ENCODE measurements at places on chromosomes 1 and 21.

GRCh38 chr1:167360120-167360519 is 139.4 kb downstream of the POU2F1 start:
- no peak for DNase-seq

DNA sequence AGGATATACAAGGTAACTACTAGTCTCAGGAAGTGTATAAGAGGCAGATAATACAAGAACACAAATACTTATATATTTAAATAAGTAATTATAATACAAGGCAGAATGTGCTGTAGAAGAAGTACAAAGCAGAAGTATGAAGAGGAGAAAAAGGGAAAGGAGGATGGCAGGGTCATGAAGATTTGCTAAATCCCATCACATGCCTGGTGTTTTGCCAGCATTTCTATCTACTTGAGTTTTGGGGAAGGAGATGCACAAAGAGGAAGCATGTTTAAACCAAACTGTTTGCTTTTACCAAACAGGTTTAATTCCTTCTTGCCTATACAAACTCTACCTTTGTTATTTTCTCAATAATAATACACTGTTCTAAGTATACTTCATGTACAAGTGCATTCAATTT is 60.9 kb upstream of the PODN start:
- no peak for DNase-seq

DNA sequence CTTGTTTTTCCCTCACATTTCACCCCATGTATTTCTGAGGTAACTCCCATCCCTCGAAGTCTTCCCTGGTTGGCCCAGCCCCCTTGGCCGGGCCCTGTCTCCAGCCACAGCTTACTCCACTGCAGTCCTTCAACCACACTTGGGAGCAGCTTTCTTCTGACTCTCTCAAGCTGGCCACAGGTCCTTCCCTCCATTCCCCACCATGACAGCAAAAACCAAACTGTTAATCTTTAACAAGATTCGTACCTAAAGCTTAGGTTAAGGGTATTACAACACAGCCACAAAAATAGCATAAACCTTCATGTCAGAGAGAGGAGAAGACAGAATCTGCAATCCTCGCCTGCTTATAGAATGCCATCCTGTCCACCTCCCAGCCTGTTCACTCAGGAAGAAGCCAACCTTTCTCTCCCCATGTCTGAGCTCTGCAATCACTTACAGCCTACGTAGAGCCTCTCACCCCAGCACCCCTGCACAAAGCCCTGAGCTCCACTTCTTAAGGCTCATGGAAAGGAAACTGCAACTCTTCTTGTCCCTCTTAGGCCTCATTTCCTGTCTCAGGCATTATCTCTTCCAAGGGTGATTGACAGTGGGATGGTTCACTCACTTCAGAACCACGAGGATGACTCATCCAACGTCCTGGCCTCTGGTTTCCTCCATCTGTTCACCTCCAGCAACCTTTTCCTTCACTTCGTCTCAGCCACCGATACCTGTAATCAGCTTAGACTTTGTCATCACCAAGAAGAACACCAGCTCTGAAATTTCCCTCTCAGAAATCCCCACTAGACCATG is 72.8 kb downstream of the CD2 start:
- DNase-seq = no peak

GRCh38 chr1:43484367-43484766 is 30.6 kb upstream of the HYI start:
- no peak for DNase-seq

DNA sequence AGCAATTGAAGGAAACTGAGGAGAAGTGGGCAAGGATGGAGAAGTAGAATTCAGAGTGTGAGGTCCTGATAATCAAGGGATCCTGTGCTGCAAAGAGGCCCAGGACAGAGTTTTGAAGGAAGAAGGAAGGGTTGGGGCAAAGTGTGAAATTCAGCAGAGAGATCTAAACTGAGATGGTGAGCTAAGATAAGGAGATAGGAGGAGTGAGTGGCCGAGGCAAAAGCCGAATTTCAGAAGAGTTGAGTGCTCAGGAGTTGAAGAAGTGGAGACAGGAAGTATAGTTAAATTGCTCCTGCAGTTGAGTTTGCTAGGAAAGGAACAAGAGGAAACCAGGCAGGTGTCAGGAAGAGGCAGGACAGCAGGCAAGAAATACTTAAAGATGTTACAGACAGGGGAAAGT is 16.4 kb upstream of the MAPKAPK2 start:
- no peak for DNase-seq

DNA sequence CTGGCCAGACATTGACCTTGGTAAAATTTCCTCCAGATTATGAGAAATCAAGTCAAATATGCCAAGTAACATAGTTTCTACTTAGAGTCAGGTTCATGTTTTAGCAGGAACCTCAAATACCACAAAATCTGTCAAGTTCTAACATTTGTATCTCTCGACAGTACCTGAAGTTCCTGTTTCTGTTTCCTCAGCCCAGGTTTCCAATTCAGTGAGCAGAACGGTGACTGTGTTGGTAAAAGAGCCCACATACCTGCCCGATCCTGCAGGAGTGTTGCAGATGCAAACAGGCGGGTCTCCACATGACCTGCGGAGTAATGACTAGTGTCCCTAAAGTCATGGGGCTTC is 57.9 kb upstream of the LGALS8 start:
- no peak for DNase-seq

DNA sequence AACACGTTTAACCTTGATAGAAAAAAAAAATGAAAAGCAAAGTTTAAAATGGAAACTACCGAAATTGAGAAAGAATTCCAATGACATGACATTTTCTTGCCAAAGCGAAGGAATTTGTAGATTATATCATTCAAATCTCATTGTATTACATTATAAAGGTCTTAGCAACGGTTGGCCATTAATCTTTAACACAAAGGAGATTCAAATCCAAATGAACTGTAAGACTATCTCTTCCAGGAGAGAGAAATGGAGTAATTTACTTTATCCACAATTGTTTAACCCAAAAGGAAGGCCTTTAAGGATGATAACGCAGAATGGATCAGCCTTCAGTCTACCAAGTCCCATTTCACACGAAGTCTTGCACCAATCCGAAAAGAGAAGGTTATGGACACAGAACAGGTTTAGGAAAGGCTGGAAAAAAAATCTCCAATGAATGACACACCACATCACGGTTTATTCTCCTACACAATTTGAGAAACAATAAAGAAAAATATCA is 1.5 kb downstream of the ENAH start:
- DNase-seq = no peak

DNA sequence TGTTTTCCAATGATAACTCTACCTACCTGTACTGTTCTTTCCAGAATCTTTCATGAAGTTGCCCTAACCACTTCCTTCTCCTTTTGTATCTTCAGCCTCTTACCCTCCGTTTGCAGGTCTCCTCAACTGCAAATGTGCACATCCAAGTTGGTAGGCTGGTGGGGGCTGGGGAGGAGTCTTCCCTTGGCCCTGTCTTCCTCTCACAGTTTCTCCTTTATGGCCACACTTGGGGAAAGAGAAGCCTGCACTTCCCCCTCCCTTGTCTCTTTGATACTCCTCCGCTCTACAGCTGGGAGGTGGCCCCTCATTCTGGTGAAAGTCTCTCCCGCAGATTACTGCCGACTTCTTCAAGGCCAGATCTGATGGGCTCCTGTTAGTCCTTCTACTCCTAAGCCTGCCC is 26.9 kb upstream of the GPR88 start:
- DNase-seq = no peak

DNA sequence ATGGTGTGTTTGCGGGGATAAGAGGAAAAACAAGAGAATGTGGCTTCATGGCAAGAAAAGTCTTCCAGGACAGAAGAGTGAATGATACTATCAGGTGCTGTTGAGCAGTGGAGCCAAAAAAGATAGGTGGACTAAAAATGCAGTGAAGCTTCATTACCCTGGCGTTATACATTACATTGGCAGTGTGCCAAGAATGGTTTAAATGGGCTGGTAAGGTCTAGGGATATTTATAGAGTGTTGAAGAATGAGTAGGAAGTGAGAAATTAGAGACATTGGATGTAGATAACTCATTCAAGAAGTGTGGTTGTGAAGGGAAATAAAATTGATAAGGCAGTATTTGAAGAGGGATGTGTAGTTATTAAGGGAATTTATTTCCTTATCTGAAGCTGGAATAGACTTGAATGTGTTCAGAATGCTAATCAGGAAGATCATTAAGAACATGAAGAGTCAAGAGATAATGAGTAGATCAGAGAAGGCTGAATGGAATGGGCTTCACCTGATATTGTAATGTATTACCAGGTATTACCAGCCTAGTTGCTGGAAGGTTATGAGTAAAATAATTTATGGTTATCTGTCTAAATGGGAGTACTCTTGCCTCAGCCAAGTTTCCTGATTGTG is 72.7 kb downstream of the MAST2 start:
- no peak for DNase-seq

DNA sequence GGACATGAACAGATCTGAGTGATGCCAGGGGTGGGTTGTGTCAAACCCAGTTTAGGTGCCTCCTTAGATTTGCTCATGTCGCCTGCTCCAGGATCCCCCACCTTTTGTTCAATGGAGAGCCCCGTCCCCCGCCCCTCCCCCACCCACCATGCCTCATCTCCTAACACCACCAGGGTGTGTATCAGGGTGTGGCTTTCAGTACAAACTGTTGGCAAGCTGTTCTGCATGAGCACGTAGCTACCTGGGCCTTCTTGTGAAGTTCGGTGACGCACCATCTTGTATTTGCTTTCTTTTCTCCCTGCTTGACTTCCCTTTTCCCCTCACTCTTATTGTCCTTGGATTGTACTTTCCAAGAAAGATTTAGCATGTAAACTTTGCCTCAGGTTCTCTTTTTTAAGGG is 94.8 kb downstream of the EBNA1BP2 start:
- DNase-seq = no peak

DNA sequence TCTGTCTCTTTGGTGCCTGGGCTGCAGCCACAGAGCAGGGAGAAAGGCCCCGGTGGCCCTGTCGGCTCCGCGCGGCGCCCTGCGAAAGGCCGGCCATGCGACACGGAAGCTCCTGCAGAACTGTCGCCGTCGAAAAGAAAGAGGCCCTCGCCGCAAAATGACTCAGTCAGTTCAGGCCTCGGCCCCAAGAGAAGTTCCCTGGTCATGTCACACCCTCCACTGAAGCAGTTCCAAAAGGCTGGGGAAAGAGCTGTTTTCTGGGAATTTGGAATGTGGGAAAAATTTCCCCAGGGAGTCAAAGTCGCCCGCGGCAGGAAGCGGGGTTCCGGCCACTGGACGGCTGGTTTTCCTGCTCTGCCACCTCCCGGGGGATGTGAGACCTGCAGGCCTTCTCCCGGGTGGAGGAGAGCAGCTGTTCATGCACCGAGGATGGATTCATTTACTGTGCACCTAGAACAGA is 115.8 kb upstream of the ZNF678 start:
- no peak for DNase-seq

DNA sequence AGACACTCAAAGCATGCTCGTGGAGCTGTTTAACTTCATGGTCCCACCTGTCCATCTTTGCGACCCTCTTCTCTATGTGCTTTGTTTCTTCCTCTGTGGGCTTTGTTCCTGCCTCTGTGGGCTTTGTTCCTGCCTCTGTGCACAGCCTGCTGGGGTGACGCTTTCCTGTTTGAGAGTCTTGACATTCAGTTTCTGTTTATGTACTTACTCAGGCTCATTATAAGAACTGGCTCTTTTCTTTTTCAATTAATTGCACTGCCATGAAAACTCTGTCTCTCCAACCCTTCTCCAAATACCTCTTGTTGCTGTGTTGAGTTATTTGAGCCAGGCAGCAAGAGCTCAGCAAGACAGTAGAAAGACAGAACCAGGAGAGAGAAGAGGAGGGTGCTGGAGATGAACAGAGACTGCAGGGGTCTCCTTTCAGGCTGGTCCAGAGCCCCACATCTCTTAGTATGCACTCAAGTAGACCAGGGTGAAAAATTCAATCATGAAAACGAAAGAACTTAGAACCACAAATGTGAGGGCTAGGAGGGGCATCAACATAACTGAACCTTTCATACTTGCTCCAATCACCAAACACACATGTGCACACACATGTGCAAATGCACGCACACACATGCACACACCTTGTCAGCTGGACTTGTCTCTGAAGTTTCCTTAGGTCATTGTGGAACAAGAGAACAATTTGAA is 88.3 kb upstream of the SGIP1 start:
- DNase-seq = no peak

- DNase-seq = no peak
These were observed 30.6 kb downstream of the EPS15 start for GRCh38 chr1:51488372-51489050.

DNA sequence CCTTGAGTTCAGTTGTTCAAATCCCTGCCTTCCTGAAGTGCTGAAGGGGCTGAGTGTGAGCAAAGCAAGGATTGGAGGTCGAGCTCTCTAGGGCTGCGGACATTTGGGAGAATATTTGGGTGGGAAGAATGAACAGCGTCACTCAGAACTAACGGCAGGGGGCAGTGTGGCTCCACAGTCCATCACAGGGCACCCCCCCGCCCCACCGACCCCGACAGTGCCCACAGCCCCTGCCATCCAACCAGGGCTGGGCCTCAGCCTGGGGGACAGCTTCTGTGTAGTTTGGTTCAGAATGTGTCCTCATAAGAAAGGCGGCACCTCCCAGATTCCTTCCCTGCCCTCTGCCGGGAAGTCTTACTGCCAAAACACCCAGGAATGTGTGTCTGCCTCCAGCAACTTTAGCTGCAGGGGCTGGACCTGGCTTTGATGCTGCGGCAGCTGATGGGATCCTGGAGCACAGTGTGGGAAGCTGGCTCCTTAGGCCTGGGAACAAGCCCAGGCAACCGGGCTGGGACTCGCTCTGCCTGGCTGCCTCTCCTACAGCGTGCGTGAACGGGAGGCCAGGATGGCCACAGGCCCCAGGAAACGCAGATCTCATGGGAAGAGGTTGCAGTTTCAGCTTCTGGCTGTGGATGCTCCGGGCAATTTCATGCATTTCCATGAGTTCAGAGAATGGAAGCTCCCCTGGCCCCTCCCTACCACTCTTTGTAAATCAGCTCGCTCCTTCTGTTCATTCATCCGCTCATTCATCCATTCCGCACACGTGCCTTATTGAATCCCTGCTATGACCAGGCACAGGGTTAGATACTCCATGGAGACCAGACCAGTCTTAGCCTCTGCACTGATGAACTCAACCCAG is 104.9 kb upstream of the TMPRSS2 start:
- DNase-seq = peak; percentile 64

DNA sequence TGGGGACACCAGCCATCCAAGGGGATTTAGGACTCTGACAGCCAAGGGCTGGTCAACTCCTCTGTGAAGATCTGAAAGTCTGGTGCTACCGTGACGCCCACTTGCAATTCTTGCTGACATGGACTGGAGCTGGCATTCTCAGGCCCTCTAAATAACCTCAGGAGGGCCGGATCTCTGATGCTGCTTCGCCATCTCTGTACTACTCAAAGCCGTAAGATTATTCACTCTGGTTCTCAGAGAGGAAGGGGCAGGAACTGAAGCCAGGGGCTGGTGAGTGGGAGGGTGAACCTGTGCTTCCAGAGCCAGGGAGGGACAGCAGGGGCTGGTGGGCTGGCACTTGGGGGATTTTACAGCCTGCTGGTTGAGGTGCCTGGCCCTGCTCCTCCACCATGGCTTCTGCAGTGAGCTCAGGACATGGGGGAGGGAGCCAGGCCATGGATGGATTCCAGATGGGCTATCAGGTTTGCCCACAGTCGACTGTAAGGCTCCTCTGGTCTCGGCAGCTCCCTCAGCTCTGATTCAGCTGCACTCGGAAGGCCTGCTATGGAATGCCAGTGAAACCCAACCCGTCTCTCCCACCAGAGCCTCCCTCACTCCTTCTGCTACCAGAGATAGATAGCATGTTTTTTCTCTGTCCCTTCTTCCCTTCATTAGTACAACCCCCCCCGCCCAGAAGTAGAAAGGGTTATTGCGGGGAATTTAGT is 84.5 kb downstream of the PLXNA2 start:
- no peak for DNase-seq
